Ureter (tissue), 1 donor: ENCODE measurements at places on chromosomes 5 and 9. TPM values are rescaled to one million over a fixed set of nuclear protein-coding genes. Genes with fewer than 3 reads are reported as not detected.

Gene PCDHB8
- total RNA-seq, result 1.7 TPM

DNA sequence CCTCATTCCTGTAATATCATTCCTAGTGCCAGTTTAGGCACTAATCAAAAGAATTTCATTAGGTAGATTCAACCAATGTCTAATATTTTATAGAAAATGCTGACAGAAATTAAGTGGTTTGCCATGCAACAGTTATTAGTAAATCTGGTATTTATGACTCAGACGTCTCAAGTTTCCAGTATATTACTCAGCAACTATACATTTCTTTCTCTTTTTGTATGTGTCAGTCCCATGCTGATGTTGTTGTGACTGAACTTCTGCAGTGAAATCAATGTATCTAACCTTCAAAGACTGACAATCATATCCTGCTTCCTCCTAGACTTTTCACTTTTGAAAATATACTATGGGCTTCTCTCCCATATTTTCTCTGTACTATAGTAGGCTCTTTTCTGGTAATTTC, 822.5 kb downstream of the NR2F1-AS1 start:
- DNase-seq, result no peak

GRCh38 chr5:6480133-6481051, 31.7 kb downstream of the UBE2QL1 start:
- no peak for DNase-seq

GRCh38 chr5:171614511-171614910, 171.1 kb upstream of the SMIM23 start:
- peak; percentile 26 for DNase-seq

GRCh38 chr9:129221233-129221632, 43.2 kb upstream of the IER5L start:
- no peak for DNase-seq

DNA sequence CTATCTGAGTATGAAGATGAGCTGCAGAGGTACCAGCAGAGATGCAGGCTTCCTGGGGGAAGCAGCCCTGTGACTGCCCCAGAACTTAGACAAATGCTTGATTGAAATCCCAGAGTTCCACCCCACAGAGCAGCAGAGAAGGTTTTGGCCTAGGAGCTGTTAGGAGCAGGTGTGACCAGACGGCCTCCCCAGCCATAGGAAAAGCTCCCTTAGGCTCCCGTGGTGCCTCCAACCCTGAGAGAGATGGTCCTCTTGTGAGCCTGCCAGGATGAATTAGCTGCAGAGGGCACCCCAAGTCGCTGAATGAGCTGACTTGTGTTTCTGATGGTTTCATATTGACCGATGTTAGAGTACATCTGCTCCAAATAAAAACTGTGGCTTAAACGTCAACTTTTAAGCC, 22.1 kb downstream of the NTRK2 start:
- no peak for DNase-seq

DNA sequence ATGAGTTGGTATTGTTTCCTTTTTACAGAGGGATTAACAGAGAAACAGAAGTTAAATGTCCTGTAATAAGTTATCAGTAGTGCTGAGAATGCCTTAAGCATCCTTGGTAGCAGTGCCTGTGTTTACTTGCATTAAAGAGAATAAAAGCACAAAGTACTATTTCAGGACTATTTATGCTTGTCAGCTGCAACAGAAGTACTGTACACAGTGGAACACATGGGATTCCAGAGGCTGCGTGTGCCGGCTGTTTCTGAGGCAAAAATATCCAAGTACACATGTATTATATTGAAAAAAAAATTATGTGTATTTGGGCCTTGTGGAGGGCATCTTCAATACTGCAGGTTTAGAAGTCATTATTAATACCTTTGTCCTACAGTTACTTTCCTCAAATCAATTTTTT, 58.2 kb upstream of the ACTBL2 start:
- no peak for DNase-seq

DNA sequence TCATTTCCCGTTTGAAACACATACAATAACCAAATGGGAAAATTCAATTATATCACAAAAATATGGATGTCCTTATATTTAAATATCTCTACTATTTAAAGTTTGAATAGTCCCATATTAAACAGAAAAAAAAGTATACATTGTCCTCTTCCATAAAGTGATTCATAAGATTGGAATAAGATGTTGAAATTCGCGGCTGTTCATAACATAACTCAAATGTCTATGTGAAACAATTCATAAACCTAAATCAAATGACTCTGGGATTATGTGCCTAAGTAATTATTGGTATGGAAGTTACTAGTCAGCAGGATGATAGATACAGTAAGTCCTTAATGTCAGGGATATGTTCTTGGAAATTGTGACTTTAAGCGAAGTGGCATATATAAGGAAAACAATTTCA, 3.9 kb upstream of the EFNA5 start:
- DNase-seq, result no peak

- DNase-seq, result no peak
Measured at GRCh38 chr9:101018467-101018866, 10.1 kb upstream of the PLPPR1 start.

- no peak for DNase-seq
Measured at GRCh38 chr5:101532430-101532829, 629.3 kb upstream of the ST8SIA4 start.

- no peak for DNase-seq
Measured at GRCh38 chr5:77360381-77360780, 131.7 kb downstream of the WDR41 start.

DNA sequence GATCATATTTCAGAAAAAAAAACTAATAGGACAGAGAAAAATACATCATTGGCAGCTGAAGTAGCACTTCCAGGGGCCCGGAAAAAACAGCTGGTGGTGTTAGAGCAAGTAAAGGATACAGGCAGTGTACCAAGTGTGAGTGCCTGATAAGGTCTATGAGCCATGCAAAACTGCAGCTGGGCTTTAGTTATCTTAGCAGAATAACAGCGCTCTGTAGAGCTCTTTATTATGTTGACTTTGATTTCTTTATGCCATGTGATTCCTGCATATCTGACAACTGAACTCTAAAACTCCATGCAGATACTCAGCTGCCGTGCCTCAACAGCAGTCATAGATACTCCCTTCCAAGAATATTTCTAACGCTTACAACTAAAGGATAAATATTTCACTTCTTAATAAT, 119.5 kb downstream of the CAAP1 start:
- no peak for DNase-seq

Gene GDNF
- total RNA-seq, result not detected

DNA sequence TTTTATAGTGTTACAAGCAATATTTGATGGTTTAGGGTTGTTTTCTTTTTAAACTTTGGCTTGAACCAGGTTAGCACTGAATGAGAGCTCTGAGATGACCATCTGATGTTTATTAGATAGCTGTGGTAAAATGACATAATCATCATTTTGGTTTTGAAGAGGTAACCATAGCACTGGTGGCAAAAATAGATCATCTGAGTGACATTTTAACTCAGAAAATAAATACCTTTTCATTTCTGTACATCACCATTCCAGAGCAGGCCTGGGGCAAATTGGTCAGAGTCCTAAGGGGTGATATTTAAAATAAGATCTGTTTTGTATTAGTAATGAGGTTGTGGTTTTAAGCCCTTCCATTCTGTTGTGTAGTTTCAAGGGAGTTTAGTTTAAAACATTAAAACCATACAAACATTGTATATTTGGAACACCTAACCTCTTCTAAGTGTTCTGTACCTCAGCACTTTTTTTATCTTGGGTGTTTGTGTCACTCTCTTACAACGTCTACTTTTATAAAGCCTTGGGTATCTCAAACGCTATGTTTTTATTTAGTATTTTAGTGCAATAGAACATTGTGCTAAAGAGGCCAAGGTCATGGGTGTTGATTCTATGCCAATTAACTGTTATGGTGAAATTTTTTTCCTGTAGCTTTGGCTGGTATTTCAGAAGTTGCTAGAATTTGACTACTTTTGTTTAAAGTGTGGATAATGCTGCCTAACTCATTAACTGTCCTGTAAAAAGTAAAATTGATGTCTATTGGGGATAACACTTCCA, 166.1 kb downstream of the CD180 start:
- DNase-seq, result no peak

DNA sequence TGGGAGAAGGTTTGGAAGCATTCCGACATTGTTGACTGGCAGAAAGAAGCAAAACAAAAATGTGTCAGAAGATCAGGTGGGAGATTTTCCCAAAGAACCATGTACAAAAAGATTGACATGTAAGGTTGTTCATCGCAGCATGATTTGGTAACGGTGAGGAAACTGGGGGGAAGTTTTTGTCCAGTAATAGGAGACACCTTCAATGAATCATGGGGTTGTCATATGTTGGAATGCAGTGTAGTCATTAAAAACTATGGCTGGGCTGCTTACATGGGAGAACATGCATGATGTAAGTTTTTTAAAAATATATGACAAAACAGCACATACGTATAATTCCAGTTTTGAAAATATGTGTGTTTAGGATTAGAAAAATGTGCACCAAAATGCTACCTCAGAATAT, 50.5 kb downstream of the HSD17B3 start:
- DNase-seq, result no peak

DNA sequence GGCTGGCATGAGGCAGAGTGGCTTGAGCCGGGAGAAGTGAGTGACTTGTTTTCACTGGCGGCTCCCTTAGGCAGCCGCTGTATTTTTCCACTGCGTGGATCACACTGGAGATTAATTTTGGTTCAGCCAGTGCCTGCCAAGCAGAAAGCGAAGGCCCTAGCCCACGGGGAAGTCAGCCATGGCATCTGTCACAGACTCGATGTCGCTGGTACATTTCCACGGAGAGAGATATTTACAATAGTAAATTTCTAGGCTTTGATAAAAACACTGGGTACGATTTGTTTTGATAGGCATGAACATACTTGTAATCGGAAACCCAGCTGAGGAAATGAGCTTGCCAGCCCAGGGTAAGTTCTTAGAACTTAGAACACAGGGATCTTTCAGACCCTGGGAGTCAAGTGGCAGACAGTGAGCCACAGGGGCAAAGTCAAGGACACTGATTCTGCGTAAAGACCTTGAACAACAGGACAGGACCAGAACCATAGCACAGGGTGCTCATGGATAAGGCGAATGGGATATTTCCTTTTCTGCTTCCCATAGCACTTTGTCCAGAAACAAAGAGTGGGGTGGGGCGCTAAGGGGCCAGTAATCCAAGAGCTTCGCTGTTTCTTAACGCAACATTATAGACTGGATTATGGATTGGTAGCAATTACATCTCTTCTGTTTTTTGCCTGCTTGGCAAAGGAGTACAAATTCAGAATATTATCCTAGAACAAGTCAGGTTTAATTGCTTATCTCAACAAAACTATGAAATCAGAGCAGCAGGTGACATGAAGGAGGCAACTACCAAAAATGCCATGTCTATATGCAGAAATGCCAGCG, 4.5 kb downstream of the DUSP1 start:
- peak; percentile 79 for DNase-seq

Gene C1QTNF2
- 3.8 TPM for total RNA-seq

GRCh38 chr5:145965804-145966203, 29.4 kb downstream of the SH3RF2 start:
- DNase-seq, result no peak

DNA sequence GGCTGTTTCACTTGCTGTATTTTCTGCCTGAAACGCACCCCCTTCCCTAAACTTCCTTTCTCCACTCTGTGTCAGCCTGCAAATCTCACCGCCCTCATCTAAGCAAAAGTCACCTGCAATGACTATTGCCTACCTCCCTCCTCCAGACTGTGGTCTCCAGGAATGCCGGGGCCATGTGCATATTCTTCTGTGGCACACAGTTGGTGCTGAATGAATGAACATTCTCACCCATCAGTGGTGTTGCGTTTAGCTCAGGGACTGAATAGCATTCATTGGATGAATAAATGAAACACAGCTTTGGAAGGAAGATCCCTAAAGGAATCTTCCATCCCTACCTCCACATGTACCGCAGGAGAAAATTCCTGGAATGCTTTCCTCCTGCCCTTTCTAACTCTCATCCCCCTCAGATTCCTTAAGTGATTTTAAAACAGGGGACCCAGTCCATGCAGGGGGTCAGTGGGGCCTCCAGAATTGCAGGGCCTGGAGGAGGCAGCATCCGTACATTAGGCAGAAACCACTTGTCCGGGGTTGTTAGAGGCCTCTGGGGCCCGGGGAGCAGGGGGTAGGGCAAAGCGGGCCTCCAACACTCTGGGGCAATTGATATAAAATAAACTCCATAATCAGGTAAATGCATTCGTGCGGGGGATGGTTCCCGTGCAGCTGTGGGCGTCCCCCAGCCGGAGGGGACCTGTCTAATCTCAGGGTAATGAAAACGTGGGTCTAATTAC, 28.3 kb upstream of the PTGS1 start:
- DNase-seq, result no peak

DNA sequence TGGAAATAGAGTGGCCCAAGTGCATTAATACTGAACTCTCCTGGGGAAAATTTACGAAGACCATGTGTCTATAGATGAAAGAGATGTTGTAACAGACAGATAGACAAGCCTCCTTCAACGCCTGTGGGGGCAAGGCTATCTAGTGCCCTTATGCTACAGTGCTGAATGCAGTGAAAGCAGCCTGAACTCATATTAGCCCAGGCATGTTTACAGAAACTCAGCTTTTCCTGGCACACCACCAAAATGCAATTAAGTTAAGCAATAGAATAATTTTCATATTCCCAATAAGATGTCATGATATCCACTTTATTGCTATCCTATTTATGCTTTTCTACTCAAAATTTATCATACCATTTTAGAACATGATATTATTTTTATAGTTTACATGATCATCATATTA, 277.0 kb downstream of the DIRAS2 start:
- no peak for DNase-seq

DNA sequence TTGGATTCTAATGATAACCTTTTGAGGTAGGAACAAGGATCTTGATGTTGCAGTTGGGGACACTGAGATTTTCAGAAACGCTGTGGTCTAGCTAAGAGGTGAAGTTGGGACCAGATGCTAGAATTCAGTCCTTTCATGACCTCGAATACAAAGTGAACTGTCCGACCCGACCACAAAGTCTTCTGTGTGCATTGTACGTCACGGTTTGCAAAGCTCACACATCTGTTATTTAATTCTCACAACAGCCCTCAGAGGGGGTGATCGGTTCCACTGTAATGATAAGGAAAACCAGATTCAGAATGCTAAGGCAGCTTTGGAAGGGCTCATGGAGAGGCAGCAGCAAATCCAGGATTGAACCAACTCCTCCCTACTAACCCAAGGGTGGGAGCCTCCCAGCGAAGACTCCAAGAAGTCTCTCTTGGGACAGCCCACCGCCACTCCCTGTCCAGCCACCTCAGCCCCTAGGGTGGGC, 16.6 kb upstream of the KIF12 start:
- no peak for DNase-seq

Gene KIF4B
- not detected for total RNA-seq

- DNase-seq, result no peak
Measured at GRCh38 chr5:68919988-68920490, 173.8 kb upstream of the SLC30A5 start.

GRCh38 chr5:98776066-98776705, 2.7 kb downstream of the RGMB start:
- DNase-seq, result no peak

Gene ANKRD20A1
- total RNA-seq, result 4.4 TPM

GRCh38 chr9:104090578-104090977, 3.5 kb upstream of the SMC2 start:
- DNase-seq, result no peak

GRCh38 chr9:121686930-121687541, 35.6 kb downstream of the DAB2IP start:
- DNase-seq, result peak; percentile 89

Gene SOX30
- total RNA-seq, result 0.52 TPM
